HEK293T (cell line): ENCODE measurements at places on chromosomes 6 and 20.

DNA sequence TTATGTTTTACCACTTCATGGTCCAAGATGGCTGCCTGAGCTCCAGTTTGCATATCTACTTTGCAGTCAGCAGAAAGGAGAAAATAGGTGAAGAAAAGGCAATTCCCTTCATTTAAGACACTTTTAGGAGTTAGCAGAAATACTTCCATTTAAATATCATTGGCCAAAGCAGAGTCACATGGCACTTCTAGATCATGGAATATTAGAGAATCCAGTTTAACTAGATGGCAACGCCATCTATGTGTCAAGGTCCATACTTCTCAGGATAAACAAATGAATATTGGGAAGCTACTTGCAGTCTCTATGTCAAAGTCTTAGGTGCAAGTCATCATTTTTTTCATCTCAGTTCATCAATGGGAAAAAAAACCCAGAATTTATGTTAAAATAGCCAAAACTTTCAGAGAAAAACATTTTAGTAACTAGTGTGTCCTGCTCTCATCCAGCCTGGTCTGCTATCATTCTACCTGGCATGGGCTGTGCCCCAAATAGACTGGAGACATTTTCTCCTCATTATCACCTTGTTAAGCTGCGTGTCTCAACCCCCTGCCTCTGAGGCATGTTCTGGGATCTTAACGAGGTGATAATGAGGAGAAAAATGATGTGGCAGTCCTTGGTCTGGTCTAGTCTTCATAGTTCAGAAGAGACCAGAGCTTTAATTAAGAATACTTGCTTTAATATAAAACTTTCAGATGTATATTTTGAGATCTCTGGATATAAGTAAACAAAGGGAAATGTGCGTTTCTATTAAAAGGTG lies 227.3 kb downstream of the TBX18 start:
- DNase-seq: no peak

- peak; percentile 58 for DNase-seq
Measured at GRCh38 chr20:62136283-62137091, 6.7 kb downstream of the PSMA7 start.

DNA sequence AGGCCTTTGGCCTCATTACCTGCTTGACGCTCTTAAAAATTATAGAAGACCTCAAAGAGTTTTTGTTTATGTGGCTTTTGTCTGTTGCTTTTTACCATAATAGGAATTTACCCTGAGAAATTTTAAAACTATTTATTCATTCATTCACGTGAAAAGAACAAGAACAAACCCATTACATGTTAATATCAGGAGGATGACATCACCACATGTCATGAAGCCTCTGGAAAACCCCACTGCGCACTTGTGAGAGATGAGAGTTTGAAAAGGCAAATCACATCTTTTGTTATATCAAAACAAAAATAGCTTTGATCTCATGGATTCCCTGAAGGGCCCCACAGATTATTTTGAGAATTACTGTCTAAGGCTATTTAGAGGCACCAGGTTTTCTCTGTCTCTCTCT lies 61.3 kb upstream of the EYA2 start:
- DNase-seq: no peak

DNA sequence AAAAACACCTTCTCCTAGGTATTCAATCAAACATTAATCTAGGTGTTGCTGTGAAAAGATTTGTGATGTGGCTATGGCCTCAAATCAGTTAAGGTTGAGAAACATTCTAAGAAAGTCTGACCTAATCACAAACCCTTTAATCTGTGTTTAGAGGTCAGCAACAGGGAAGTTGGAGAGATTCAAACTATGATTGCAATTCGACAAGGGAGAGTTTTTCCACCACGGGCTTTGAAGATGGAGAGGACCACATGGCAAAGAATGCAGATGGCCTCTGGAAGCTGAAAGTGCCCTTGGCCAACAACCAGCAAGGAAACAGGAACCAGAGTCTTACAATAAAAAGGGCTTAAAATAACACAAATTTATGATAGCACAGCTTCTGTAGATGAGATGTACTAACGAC lies 29.6 kb upstream of the LGSN start:
- no peak for DNase-seq

- no peak for DNase-seq
Measured at GRCh38 chr20:56430461-56430860, 18.4 kb downstream of the CASS4 start.

DNA sequence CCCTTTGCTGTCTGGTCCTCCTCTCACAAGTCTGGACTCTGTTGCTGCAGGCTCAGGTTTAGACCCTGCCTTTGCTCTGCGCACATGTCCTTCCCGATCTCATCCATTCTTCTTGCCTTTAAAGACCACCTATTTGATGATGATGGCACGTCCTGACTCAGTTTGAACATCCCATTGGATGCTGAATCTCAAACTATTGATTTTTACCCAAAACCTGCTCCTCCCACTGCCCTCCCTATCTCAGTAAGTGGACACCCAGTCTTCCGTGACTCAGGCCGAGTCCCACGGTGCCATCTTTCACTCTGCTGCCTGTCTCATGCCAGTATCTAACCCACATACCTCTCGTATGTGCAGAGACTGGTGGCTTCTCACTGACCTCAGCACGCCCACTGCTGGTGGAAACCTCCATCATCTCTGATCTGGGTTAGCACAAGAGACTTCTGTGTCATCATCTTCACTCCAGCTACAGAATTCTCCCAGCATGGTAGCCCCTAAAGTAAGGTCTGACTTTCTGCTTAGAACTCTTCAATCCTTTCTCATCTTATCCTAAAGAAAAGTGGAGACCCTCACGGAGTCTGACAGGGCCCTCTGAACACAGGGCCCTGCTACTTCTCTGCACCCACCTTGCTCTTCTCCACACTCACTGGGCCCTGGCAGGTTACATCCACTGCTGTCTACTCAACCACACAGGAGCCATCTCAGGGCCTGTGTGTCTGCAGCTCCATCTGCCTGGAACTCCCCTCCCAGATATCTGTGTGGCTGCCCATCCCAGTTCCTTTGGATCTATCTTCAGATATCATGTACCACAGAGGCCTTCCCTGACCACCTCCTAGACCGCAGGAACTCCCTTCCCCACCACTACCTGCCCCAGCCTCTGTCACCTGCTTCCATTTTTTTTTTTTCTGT lies 387.1 kb upstream of the AGPAT4 start:
- DNase-seq: no peak

DNA sequence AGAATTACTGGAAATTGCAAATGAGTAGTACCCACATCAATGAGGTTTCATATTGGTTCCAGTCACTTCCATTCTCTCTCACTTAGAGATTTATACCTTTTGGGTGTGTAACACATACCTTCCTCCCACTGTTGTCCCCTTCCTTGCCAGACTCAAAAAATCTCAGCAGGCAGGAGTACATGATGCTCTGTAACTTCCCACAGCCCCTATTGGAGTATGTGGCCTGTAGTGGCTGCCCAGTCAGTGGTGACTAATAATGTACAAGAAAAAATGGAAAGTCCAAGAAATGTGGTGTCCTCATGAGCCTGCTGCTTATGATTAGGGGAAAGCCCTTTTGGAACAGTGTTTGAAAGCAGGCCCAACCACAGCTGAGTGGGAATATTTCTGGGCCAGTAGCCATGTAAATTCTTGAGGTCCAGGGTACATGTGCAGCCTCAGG lies 312.0 kb downstream of the ZFAND3 start:
- DNase-seq: no peak

GRCh38 chr20:18702736-18703135 lies 110.8 kb upstream of the SCP2D1 start:
- DNase-seq: no peak

GRCh38 chr6:50091641-50092040 lies 41.9 kb upstream of the DEFB112 start:
- DNase-seq: no peak

DNA sequence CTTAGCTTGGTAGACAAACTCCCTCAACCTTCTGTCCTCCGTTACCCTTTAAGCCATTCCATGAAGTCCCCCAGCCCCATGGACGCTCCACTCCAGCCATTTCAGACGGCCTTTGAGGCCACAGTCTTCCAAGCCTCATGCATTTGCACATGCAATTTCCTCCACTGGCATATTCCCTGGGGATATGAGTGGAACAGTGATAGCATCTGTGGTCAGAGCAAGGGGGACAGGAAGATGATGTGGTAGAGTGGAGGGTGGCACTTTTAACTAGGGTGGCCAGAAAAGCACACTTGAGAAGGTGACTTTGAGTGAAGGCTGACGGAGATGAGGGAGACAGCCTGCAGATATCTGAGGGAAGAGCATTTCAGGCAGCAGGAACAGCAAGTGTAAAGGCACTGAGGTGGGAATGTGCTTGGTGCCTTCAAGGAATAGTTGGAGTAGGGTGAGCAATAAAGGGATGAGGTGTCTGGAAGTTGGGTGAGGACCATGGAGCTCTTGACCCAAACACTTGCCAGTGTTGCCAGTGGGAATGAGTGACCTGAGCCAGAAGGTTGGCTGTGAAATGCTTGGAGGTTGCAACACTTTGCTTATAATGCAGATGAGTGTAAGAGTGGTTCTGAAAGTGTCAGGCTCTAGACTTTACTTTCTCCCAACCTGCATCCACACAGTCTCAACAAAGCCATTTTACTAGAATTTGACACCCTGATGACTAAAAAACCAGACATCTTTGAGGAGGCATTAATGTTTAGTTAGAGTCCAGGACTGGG lies 275.6 kb upstream of the SUPT3H start:
- DNase-seq: no peak

DNA sequence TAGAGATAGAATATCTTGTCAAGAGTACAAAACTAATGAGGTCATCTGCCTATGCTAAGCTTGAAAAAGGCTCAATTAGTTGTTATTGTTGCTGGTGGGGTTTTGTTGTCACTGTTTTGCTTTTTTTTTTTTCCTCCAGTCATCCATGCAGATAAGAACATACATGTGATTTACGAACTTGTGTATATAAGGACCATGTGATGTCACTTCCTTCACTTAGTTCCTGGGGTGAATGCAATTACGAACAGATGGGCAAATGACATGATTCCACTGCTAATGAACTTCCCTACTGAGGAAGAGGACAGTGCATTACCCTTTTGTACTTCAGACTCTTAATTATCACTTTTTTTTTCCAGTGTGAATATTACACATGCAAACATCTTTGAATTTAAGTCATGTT lies 1175.3 kb upstream of the GJE1 start:
- DNase-seq: no peak

GRCh38 chr20:24359321-24360027 lies 110.0 kb upstream of the SYNDIG1 start:
- no peak for DNase-seq

DNA sequence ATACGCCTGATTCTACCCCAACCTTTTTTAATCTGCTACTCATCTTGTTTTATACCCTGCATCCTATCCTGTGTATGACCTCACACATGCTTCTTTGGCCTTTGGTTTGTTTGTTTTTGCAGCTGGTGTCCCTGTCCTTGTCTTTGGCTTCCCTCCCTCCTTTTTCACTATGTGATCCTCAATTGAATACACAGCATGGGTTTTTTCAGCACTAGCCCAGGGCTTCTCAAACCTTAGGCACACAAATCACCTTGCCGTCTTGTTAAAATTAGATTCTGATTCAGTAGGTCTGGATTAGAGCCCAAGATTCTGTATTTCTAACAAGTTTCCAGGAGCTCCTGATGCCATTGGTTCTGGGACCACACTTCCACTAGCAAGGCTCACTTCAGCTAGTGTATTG lies 321.5 kb upstream of the MAN1A1 start:
- no peak for DNase-seq

DNA sequence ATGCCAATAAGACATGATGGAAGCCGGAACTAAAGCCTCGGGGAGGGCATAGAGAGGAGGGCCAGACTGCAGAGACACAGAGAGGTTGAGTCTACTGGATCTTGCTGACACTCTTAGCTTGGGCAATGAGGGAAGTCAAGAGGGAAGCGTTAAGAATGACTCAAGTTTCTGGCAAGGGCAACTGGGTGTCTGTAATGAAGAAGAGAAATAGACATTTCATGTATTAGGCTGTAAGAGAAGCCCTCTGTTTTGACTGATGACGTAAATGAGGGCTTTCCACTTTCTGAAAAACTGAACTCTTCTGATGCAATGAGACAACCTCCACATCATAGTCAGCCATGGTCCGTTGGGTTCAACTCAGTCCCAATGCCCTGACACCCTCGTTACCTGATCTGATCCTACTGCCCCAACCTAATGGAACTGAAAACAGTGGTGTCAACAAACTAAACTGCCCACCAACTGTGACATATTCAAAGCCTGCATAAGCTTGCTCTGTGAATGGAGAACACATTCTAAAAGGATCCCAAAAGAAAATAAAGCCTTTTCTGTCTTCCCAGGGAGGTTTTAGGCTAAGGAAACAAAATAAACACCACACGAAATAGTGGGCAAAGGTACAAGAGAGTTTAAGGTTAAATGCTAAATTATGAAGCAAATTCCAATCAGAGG lies 45.8 kb upstream of the PNRC1 start:
- no peak for DNase-seq

- no peak for DNase-seq
Measured at GRCh38 chr6:11213422-11214021, 18.9 kb downstream of the NEDD9 start.

DNA sequence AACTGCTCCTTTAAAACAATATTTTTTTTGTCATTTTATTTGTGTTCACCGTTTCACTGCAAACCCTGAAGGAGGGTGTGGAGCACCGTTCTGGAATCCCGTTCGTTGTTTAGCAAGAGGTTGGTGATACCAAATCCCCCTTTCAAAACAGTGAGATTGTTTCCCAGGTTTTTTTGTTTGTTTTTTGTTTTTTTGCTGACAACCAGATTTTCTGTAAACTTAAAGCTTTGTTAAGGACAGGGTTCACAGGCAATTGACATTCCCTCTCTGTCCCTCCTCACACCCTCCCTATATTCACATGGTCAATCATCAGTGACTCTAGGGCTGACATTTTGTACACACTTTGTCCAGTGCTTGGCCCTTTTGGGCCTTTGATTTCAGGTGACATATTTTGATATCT lies 21.0 kb upstream of the MROH8 start:
- no peak for DNase-seq

GRCh38 chr6:150202404-150202803 lies 59.6 kb downstream of the PPP1R14C start:
- DNase-seq: no peak

DNA sequence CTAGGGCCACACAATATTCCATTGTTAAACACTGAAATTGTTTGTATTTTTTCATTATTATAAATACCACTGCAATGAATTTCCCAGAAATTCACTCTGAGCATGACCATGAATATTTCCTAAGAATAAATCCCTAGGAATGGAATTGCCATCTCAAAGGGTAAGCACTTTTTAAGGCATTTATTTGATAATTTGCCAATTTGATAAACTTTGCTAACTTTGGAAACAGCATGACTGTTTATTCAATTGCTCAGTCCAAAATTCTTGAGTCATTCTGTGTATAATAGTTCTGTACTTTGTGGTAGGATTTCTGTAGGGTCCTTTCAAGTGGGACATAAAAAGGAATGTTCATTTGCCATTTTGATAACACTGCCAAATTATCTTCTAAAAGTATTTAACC lies 44.2 kb upstream of the TOX2 start:
- no peak for DNase-seq

DNA sequence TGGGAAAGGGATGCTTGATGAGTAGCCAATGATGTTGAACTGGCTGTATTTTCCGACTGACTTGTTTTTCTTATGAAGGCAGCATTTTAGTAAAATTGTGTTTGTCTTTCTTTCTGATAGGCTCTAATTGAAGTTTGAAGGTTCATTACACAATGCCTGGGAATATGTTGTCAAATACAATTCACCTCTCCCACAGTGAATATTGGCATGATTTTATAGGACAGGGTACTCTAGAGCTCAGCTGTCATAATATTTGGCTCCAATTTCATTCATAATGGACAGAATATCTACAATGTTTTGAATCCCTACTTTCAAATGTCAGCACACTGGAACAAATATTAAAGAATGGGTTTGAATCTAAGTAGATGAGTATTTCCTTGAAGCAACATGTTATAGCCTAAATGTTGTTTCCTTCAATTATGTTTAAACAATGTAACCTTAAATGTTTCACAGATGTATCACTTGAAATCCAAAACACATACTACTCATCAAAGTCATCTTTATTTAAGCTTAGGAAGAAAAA lies 81.4 kb downstream of the LAMA2 start:
- no peak for DNase-seq
